ENCODE measurements at places on chromosomes 6 and 20.

GRCh38 chr6:99613705-99614429, 7.2 kb downstream of the PRDM13 start:
- no peak for DNase-seq

- no peak for DNase-seq
Measured at GRCh38 chr6:151877458-151877857, 70.0 kb downstream of the ESR1 start.

DNA sequence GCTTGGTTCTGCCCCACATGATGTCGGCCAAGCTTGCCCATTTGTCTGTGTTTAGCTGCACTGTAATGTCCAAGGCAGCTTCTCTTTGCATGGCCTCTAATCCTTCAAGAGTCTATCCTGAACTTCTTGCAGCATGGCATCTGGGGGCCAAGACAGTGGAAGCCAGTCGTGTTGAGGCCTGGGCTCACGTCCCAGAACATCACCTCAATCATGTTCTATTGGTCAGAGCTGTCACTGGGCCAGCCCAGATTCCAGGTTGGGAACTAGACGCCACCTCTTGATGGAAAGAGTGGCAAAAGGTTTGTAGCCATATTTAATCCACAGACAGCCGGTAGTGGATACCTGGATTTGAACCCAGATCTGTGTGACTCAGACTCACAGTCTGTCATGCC, 25.3 kb downstream of the PPARD start:
- DNase-seq, result no peak

GRCh38 chr20:3134151-3134550, 25.5 kb downstream of the FASTKD5 start:
- no peak for DNase-seq

DNA sequence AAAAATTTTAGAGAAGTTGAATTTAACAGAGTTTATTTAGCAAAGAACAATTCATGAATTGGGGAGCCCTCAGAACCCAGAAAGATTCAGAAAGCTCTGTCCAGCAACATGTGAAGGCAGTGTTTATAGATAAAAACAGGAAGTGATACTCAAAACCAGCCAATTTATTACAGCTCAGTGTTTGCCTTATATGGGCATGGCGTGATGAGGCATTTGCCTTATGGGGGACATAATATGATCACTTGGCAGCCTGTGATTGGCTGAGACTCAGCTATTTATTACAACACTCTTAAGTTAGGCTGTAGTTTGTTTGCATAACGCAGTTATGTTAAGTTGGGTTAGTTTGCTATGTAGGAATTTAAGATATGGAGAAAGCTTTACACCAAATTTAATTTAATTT, 11.5 kb downstream of the HLA-DPA1 start:
- DNase-seq, result no peak

DNA sequence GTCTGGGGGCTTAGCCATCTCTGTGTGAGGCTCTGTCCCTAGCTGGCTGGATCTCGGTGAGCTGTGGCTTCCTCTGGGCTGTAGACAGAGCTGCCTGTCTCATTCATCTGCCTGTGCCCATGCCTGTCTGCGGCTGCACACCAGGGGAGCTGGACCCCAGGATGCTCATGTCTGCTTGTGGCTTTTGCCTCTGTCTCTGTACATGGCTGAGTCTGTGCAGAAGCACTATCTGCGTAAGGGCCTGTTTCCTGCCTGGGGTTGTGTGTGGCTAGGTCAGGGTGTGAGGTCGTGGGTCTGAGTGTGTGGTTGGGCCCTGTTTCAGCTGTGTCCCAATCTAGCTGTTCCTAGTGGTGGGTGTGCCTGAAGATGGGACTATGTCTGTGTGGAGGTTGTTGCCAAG, 68.2 kb downstream of the CDH22 start:
- DNase-seq, result no peak

GRCh38 chr6:90729057-90729456, 142.2 kb upstream of the MAP3K7 start:
- no peak for DNase-seq

DNA sequence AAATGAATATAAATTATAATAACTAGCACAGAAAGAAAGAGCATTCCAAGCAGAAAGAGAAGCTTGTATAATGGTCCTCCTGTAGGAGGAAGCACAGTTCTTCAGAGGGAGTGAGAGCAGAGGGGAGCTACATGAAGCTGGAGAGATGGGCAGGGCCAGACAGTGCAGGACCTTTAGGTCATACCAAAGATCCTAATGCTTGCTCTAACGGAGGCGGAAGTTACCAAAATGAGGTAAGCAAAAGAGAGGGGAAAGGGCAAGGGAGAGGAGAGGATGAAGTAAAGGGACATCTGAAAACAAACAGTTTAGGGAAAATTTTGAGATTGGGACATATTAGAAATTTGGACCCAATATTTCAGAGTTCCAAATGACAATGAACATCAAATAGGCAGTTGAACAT, 50.2 kb downstream of the HBS1L start:
- DNase-seq, result no peak

DNA sequence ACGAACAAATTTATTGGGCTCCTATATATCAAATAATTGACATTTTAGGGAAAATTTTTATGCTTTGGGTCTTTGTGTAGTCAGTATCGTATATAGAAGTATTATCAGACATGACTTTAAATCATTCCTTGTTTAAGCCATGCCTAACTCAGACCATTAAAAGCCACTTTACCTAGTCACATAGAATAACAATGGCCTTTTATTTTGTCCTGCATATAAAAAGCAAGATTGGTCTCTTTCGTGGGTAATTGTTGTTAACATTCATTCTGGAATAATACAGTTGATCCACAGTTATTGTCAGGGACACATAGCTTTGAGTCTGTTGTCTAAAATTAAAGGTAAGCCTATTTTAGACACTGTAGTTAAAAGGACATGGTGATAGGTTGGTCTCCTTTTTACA, 47.4 kb downstream of the PLEKHG1 start:
- no peak for DNase-seq

- DNase-seq, result no peak
Measured at GRCh38 chr6:147643341-147644200, 135.1 kb downstream of the SAMD5 start.

DNA sequence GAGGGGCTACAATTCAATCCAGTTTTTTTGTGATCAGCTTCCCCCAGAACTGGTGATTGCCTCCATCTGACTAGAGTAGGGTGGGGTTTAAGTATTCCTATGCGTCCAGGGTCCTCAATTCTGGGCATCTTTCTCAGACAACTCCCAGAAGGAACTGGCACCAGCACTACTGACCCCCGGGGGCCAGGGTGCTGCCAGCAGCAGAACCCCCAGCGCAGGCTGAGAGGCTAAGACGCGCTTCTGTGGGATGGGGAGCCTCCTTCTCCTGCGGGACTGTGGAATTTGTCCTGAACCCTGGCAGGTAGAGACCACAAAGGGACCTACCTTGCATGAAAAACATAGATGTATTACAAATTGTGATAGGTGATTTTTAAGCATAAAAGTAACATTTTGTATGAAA, 124.4 kb downstream of the PACRG start:
- no peak for DNase-seq

DNA sequence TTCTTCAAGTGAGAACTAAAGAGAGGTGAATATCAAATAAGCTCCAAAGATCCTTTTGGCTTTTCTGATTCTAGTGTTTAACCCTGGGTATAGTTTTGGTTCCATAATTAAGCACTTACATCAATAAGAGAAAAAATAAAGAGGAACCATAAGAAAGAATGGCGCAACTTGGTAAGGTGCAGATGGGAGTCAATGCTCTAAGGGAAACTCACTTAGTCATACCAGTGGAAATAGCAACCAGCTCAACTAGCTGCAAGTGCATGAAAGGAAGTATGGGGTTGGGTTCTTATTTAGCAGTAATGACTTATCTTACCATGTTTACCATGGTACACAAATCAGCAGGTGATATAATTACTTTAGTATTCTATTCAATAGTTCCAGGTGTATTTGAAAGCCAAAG, 296.5 kb upstream of the RUNX2 start:
- DNase-seq, result no peak

- no peak for DNase-seq
Measured at GRCh38 chr20:25453035-25453810, 45.8 kb downstream of the GINS1 start.

Data from D721Med (cell line).